Esophagus squamous epithelium (tissue), 5 donors: ENCODE measurements at places on chromosomes 3 and 15. TPM values are rescaled to one million over a fixed set of nuclear protein-coding genes. Genes with fewer than 3 reads are reported as not detected.
A peak's percentile ranks its signal among the peaks of the same experiment; 100 is the strongest.

Gene HCLS1
- 25.8 TPM for total RNA-seq

Gene SEMA3F
- total RNA-seq, result 112 TPM

Gene IGF2BP2
- total RNA-seq, result 9.7 TPM

Gene SERF2
- total RNA-seq, result 520 TPM

Gene MCF2L2
- total RNA-seq, result 2.9 TPM

Gene CCDC80
- total RNA-seq, result 69.6 TPM

Gene SH3GL3
- 5.7 TPM for total RNA-seq

Gene FSIP1
- 0.91 TPM for total RNA-seq

Gene STAB1
- total RNA-seq, result 15.5 TPM

DNA sequence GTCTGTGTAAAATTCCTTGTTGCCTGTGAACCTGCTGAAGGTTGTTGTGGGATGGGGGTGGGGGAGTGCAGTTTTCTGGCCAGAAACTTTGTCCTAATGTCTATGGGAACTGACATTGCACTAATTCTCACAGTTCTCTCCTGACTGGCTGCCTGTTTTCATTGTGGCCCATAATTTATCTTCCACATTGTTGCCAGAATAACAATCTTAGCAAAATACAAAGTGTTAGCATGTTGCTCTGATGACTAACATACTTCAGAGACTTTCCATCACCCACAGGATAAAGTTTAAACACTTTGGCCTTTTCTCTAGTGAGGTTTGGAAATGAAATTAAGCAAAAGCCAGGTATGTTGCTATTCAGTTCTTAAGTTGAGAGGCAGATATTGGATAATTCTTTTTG, 81.4 kb upstream of the TBC1D5 start:
- no peaks in the 10 kb centered on the region for H3K36me3 ChIP-seq
- H3K4me1 ChIP-seq, result no peaks in the 10 kb centered on the region
- no peaks in the 10 kb centered on the region for H3K27me3 ChIP-seq
- no peak overlapping the region for H3K4me3 ChIP-seq

GRCh38 chr3:133712017-133712416, 34.2 kb upstream of the TF start:
- no peak overlapping the region for H3K27ac ChIP-seq
- H3K4me3 ChIP-seq, result no peak overlapping the region
- DNase-seq, result no peak
- H3K27me3 ChIP-seq, result no peaks in the 10 kb centered on the region

- H3K27ac ChIP-seq, result no peak overlapping the region
- no peak for DNase-seq
- no peaks in the 10 kb centered on the region for H3K36me3 ChIP-seq
- no peak overlapping the region for H3K4me3 ChIP-seq
- no peaks in the 10 kb centered on the region for H3K27me3 ChIP-seq
These were observed 609.1 kb upstream of the BCHE start for GRCh38 chr3:166446291-166446690.

DNA sequence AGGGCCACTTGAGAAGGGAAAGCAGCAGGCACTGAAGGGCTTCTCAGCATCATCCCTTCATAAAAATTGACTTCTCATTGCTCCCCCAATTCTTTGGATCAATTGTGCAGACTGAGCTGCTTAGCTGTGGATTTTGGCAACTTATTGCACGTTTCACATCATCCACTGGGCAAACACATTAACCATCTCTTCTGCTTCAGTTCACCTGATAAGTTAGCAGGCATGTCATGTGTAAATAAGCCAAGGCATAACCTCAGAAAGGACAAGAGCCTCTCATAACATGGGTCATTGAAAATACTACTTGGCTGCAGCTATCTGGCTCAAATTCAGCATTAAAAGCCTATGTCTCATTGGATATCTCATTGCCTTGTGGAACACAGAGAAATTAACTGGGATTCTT, 366.5 kb downstream of the LRRC3B start:
- H3K36me3 ChIP-seq, result no peaks in the 10 kb centered on the region
- no peak overlapping the region for H3K27ac ChIP-seq
- DNase-seq, result no peak
- H3K4me1 ChIP-seq, result no peaks in the 10 kb centered on the region
- H3K27me3 ChIP-seq, result no peaks in the 10 kb centered on the region

- H3K27ac ChIP-seq, result no peak overlapping the region
- H3K27me3 ChIP-seq, result no peaks in the 10 kb centered on the region
- H3K4me1 ChIP-seq, result no peaks in the 10 kb centered on the region
- H3K4me3 ChIP-seq, result no peak overlapping the region
These were observed 210.5 kb downstream of the DOCK3 start for GRCh38 chr3:50885070-50885850.

DNA sequence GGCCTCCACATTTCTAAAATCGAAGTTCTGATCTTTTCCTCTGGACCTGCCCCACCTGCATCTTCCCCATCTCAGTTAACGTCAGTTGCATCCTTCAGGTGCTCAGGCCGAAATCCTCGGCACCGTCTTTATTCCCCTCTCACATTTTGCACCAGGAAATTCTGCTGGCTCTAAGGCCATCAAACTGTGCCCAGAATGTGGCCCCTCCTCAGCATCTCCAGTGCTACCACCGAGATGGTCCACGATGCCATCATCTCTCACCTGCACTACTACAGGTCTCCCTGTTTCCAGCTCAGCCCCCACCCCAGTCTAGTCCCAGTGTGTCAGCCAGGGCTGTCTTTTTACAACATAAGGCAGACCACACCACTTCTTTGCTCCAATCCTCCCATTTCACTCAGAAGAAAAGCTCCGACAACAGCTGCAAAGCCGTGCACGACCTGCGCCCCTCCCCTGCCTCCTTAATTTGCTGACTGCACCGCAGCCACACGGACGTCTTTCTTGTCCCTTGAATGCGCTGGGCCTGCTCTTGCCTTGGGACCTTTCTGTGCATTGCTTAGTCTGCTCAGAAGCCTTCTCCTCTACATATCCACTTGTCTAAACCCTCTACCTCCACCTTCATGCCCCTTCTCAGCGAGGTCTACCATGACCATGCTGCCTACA, 14.4 kb downstream of the MUC20 start:
- no peaks in the 10 kb centered on the region for H3K27me3 ChIP-seq
- no peak overlapping the region for H3K27ac ChIP-seq
- no peak overlapping the region for H3K4me3 ChIP-seq
- DNase-seq, result no peak
- peaks cover 7% of the 10 kb centered on the region for H3K36me3 ChIP-seq

DNA sequence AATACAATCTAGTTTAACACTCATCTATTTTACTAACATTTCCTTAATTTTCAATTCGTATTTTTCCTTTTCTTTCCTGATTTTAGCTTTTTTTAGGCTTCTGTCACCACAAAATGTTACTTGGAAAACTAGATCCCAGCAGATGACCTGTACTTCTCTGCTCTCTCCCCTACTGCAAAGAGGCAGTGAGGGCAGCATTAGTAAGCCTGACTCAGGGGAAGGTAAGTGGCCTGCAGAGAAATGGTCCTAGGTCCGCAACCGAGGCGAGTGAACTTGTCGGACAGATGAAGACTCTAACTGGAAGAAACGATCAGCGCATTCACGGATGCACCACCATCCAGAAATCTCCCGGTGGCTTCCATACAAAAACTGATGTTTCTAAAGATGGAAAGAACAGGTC, 20.4 kb downstream of the TMEM43 start:
- DNase-seq, result no peak
- H3K4me3 ChIP-seq, result no peak overlapping the region
- peaks cover 78% of the 10 kb centered on the region for H3K36me3 ChIP-seq
- peaks cover 21% of the 10 kb centered on the region for H3K4me1 ChIP-seq
- peak overlapping the region; percentile 73 for H3K27ac ChIP-seq

DNA sequence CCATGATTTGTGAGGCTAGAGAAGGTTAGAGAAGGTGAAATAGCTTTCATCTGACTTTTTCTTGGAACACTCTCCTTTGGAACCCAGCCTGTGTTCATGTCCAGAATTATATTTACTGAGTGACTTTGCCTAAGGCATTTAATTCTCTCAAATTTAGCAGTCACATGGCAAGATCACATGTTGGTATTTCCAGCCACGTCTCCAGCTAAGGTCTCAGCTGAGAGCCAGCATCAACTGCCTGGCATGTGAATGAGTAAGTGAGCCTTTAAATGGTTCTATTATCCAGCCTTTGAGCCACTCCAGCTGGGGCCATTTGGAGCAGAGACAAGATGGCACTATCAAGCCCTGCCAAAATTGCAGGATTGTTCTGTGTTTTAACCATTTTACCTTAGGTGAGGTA, 130.2 kb upstream of the SGO1 start:
- DNase-seq, result no peak
- H3K4me3 ChIP-seq, result no peak overlapping the region
- H3K4me1 ChIP-seq, result no peaks in the 10 kb centered on the region
- no peaks in the 10 kb centered on the region for H3K27me3 ChIP-seq

- DNase-seq, result no peak
- no peak overlapping the region for H3K4me3 ChIP-seq
- no peaks in the 10 kb centered on the region for H3K27me3 ChIP-seq
These were observed 18.4 kb upstream of the TSEN2 start for GRCh38 chr3:12465836-12466225.

DNA sequence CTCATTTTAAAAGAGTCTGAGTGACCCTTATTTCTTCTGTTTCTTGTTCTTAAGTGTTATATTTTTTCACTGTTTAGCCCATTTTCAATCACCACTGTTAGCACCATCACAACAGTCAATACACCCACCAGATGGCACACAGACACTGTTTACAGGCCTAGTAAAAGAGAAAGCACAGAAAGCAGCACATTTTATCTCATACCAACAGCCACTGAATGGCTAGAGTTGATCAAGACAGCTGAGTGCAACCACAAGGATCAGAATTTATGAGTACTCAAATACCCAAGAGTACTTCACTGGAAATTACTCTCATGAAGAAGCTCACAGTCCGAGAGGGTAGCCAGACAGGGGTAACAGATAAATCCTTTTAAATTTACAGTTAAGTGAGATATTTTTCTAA, 127.0 kb downstream of the TFDP2 start:
- no peak overlapping the region for H3K27ac ChIP-seq
- no peak for DNase-seq
- H3K4me3 ChIP-seq, result no peak overlapping the region

DNA sequence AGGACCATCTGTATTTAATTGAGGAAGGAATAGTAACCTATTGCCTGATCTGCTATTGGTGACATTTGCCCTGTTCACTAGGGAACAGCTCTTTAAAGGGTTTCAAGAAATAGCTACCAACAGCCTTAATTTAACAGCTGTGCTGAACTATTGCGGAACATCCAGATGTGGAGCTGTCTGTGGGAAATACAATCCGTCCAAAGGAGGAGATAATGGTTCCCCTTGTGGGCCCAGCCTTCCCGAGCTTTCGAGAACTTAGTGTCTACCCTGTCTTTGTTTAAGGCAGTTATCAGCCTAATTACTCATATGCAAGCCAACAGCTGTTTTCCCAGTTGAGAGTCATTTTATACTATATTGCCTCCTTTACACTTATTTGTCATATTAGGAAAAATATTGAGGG, 398.6 kb downstream of the WDR72 start:
- no peak overlapping the region for H3K4me3 ChIP-seq
- no peaks in the 10 kb centered on the region for H3K4me1 ChIP-seq

DNA sequence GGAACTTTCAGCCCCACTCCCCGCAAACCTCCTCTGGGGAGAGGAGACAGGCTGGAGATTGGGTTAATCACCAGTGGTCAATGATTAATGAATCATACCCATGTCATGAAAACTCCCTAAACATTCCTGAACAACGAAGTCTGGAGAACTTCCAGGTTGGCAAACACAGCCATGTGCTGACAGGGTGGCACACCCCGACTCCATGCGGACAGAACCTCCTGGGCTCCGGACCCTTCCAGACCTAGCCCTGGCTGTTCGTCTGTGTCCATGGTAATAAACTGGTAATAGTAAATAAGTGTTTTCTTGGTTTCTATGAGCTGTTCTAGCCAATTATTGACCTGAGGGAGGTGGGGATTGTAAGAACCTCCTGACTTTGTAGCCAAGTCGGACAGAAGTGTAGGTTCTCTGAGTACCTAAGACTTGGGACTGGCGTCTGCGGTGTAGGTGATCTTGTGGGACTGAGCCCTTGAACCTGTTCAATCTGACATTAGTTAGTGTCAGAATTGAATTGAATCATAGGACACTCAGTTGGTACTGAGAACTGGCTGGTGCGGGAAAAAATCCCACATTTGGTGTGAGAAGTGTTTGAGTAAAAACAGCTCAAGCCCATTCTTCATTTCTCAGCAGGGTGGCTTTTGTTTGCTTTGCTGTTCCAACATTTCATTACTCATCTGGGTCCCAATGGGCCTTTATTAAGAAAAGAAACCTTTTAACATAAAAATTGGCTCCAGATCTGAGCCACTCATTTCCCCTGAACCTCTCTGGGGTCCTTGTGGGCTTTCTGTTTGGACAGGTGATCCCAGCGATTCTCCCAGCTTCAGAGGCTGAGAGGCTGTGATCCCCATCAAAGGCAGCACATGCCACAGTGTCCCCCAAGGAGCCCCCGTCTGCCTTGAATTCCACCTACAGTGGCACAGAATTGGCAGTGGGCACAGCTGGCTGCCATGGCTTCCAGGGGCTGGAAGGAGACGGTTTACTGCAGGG, 151.0 kb downstream of the TJP1 start:
- no peaks in the 10 kb centered on the region for H3K27me3 ChIP-seq
- H3K36me3 ChIP-seq, result no peaks in the 10 kb centered on the region
- no peak overlapping the region for H3K4me3 ChIP-seq
- no peak for DNase-seq
- H3K4me1 ChIP-seq, result peaks cover 4% of the 10 kb centered on the region
- H3K27ac ChIP-seq, result no peak overlapping the region

GRCh38 chr3:12046406-12046805, 42.2 kb downstream of the SYN2 start:
- no peak overlapping the region for H3K4me3 ChIP-seq
- no peak overlapping the region for H3K27ac ChIP-seq

- H3K4me3 ChIP-seq, result no peak overlapping the region
- no peaks in the 10 kb centered on the region for H3K4me1 ChIP-seq
- DNase-seq, result no peak
- no peak overlapping the region for H3K27ac ChIP-seq
- H3K27me3 ChIP-seq, result no peaks in the 10 kb centered on the region
- peaks cover 60% of the 10 kb centered on the region for H3K36me3 ChIP-seq
These were observed 17.4 kb downstream of the DET1 start for GRCh38 chr15:88529021-88529630.

DNA sequence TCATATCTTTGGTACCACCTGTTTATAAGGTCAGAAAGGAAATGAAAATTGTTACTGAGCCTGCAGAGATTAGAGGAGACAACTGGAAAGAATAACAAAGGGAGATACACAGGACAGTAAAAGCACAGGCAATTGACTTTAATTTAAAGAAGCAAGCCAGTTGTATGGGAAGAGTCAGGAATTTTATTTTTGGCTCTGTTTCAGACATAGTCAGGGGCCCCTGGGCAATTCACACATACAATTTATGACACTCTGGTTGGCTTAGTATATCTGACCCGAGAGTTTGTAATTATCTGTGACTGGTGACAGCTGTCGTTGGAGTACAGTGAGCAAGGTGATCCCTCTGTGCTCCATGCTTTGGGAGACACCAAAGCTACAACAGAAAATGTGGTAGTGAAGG, 591.9 kb upstream of the NECTIN3 start:
- H3K27ac ChIP-seq, result no peak overlapping the region
- DNase-seq, result no peak
- H3K27me3 ChIP-seq, result no peaks in the 10 kb centered on the region
- no peaks in the 10 kb centered on the region for H3K36me3 ChIP-seq
- no peaks in the 10 kb centered on the region for H3K4me1 ChIP-seq
- no peak overlapping the region for H3K4me3 ChIP-seq
